ENCODE measurements at places on chromosomes 5 and 9.

- DNase-seq, result no peak
These were observed 60.8 kb downstream of the EBF1 start for GRCh38 chr5:159038907-159039306.

GRCh38 chr5:144429405-144429804, 258.7 kb downstream of the KCTD16 start:
- no peak for DNase-seq

- no peak for DNase-seq
These were observed 134.8 kb downstream of the ZNF354C start for GRCh38 chr5:179194941-179195381.

- DNase-seq, result no peak
These were observed 124.6 kb upstream of the MTAP start for GRCh38 chr9:21677834-21678233.

DNA sequence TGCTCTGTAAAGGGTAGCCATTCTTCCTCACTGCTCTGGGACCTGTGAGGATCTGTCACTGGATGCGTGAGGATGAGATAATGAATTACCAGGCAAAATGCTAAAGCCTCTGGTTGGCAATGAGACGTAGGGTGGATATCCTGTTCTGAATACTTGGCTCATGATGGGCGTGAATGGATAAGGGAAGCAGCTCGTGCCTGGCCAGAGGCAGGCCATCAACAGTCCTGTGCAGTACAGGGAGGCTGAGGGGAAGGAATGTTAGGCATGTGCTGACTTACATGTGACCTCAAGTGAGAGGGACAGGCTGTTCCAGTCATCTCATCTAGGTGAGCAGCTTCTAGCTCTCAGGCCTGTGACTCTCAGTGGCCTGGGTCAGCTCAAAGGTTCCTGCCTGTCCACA, 172.8 kb downstream of the CARTPT start:
- no peak for DNase-seq

- DNase-seq, result no peak
These were observed 9.6 kb upstream of the CATSPER3 start for GRCh38 chr5:134957920-134958608.

DNA sequence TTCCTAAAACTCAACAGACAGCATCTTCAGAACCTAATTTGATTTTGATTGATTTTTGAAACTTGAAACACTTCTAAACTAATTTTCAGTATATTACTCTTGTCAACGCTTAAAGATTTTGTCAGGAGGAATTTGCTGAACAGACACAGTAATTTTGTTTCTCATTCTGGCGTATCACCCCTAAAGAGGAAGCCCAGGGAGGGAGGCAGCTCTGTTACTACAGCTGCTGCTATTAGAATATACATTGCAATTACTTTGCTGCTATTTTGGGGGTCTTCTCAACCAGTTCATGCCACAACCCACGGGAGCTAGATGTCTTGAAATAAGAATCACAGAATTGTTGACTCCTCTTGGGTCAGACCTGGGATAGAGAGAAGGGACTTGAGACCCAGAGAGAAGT, 122.6 kb downstream of the TLR4 start:
- no peak for DNase-seq

DNA sequence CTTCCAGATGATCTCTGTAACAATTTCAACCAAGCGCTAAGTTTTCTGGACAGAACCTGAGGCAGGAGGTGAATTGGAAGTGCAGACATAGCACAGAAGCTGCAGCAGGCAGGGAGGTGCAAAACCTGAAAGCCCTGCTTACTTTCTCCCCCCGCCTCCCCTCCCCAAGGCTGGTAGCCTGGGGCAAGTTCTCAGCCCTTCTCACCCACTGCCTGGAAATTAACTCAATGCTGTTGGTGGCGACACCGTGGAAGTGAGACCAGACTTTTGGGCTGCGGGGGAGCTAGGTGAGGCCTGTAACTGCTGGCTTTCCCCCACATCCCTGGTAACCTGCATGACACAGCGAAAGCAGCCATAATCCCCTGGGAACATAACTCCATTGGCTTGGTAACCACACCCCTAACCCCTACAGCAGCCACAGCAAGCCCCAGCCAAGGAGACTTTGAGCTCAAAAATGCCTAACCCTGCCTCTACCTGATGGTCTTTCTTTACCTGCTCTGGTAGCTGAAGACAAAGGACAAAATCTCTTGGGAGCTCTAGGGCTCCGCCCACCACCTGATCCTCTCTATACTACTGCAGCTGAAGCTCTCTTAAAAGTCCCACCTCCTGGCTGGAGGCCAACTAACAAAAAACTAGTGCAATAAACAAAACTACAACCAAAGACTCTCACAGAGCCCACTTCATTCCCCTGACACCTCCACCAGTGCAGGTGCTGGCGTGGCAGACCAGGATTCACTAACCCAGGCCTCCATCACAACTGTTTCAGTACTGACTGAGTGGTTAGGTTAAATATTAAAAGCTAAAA, 11.9 kb upstream of the OR13C8 start:
- DNase-seq, result no peak

DNA sequence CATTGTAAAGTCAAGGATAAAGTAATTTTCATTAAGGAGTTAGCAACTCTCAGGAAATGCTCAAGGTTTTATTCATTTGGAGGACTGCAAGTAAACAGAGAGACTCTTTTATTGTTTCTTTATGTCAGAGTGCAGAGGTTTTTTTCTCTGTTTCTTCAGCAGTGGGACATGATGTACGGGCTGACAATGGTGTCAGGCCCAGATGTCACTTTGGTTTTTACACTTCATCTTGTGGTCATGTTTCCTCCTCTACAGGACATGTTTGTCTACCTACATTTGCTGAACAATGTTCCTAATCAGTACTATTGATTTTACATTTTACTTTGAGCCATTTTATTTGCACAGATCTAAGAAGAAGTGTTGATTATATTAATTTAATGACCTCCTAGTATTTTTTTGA, 72.8 kb upstream of the PARP8 start:
- DNase-seq, result no peak
